MM.1S (cell line): ENCODE measurements at places on chromosomes 4 and X.

GRCh38 chrX:15299941-15300851 lies 15.2 kb downstream of the ASB11 start:
- H3K36me3 ChIP-seq = no peaks in the 10 kb centered on the region
- no peaks in the 10 kb centered on the region for H3K27me3 ChIP-seq
- no peak overlapping the region for H3K27ac ChIP-seq

- no peaks in the 10 kb centered on the region for H3K36me3 ChIP-seq
- no peaks in the 10 kb centered on the region for H3K27me3 ChIP-seq
- H3K27ac ChIP-seq = no peak overlapping the region
These were observed 202.8 kb upstream of the DIAPH2 start for GRCh38 chrX:96481831-96482230.

DNA sequence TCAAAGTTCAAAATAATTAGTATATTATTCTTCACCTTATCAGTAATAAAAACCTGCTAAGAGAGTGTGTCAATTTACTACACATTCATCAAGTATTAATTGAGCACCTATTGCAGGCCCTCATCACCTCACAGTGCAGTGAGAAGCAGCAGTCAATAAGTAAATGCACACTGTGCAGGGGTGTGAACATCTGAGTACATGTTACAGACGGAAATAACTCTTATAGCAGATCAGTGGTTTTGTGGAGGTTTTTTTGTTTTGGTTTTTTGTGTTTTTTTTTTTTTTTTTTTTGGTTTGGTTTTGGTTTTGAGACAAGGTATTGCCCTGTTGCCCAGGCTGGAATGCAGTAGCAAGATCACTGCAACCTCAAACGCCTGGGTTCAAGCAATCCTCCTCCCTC lies 20.3 kb downstream of the KLF3 start:
- no peaks in the 10 kb centered on the region for H3K27me3 ChIP-seq
- peaks cover 10% of the 10 kb centered on the region for H3K36me3 ChIP-seq
- peak; percentile 39 for DNase-seq
- H3K4me1 ChIP-seq = 0 out of 2 replicates have a peak, but pooled peaks cover 4% of the 10 kb centered on the region
- H3K4me3 ChIP-seq = no peak overlapping the region

- DNase-seq = no peak
- H3K27me3 ChIP-seq = no peaks in the 10 kb centered on the region
- no peaks in the 10 kb centered on the region for H3K36me3 ChIP-seq
- H3K4me1 ChIP-seq = no peaks in the 10 kb centered on the region
These were observed 26.7 kb downstream of the GEMIN8 start for GRCh38 chrX:14003028-14003427.

GRCh38 chrX:6557690-6558089 lies 22.8 kb upstream of the VCX3A start:
- no peaks in the 10 kb centered on the region for H3K27me3 ChIP-seq
- no peak overlapping the region for H3K27ac ChIP-seq
- no peak overlapping the region for H3K4me3 ChIP-seq
- no peaks in the 10 kb centered on the region for H3K36me3 ChIP-seq
- DNase-seq = no peak

DNA sequence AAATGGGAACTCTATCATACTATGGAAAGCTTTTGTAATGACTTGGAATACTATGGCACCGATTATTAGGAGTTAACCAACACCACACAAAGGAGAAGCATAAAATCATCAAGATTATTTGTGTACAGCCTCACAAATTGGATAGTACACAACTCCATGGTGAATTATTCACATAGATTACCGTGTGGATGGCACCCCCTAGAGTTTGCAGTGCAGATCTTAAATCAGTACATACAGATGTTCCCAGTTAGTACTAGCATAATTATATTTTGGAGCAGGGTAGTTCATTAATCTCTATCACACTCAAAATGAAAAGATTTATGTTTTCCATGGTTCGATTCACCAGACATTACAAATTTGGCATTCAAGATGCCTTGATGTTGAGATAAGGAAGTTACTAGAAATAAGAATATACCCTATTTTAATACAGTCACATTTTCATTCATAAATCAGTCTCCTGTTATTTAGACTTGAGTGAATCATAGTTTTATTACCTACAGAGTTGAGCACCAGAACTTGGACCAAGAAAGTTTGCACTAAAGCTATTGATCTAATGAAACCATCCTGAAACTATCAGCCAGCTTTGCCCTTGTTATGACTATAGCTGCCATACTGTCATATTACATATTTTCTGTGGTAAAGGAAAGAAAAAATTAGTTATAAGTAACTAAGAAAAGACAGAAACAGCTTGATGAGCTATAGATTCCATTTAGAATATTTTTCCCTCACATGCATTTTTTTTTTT lies 531.8 kb downstream of the GLUD2 start:
- no peak overlapping the region for H3K4me3 ChIP-seq
- no peaks in the 10 kb centered on the region for H3K4me1 ChIP-seq
- peak; percentile 77 for DNase-seq
- H3K27me3 ChIP-seq = no peaks in the 10 kb centered on the region
- no peak overlapping the region for H3K27ac ChIP-seq
- no peaks in the 10 kb centered on the region for H3K36me3 ChIP-seq

DNA sequence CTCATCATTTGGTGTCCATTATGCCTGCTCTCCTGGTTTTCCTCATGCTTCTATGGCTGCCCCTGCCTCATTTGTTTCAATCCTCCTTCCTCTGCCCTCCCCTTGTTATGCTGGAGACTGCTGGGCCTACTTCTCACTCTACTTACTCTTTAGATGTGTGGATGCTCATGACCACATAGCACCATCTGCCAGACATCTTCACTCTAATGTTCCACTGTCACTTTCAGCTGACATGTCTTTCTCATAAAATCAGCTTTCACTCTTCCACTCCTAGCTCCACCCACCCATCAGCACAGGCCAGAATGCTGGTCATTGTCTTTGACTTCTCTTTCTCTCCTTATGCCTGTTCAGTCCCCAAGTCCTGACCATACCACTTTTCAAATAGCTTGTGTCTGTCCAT lies 86.8 kb downstream of the REPS2 start:
- peaks cover 4% of the 10 kb centered on the region for H3K4me1 ChIP-seq
- no peaks in the 10 kb centered on the region for H3K36me3 ChIP-seq
- H3K4me3 ChIP-seq = no peak overlapping the region
- no peaks in the 10 kb centered on the region for H3K27me3 ChIP-seq

DNA sequence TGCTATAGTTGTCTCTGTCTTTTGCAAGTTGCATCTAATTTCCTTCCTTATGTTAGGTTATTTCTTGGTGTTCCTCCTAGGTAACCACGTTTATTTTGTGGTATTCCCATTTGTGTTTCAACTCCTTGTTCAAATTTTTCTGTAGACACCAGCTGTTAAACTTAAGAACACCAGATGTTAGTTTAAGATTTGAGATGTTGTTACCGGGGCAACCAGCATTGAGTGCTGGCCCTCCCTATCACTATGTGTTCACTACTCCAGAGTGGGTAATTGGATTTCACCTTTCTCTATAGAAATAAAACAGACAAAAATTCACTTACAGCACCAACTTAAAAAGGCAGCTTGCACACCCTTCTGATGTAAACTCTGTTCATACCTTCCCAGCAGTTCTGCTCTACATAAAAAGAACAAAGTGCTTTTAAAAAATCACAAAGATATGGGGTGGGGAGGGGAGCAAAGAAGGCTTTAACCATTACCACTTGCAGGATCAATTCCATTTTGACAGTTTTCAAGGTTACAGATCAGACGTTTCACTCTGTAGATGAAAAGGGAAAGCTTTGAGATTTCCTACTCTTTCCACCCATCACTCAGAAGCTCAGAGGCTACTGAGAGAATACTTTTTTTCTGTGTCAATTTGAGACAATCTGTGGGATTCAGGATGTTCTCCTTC lies 82.9 kb downstream of the DKK2 start:
- DNase-seq = no peak
- H3K36me3 ChIP-seq = no peaks in the 10 kb centered on the region
- H3K27me3 ChIP-seq = no peaks in the 10 kb centered on the region
- no peaks in the 10 kb centered on the region for H3K4me1 ChIP-seq

- H3K4me3 ChIP-seq = no peak overlapping the region
- H3K27me3 ChIP-seq = no peaks in the 10 kb centered on the region
These were observed 166.3 kb downstream of the GALNTL6 start for GRCh38 chr4:171979461-171979860.

DNA sequence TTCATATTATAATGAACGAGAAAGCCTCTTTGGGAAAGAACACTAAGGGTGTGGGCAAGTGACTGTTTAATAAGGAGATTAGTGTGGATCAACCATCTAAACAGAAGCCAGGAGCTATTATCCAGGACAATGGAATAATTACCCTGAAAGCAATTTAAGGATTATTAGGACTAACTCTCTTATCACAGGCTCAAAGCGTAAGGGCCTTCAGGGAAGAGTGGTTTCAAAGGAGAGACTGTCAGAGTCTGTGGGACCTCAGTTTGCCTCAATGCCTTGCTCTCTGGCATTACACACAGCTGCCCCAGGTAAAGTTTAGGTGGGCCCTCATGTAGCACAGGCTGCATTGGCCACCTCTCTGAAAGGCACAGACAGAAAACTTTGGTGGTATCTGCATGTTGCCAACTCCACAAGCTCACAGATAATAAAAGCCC lies 717.2 kb upstream of the ADGRL3 start:
- H3K36me3 ChIP-seq = no peaks in the 10 kb centered on the region
- H3K4me1 ChIP-seq = no peaks in the 10 kb centered on the region
- no peak overlapping the region for H3K4me3 ChIP-seq
- DNase-seq = no peak
- H3K27ac ChIP-seq = no peak overlapping the region

DNA sequence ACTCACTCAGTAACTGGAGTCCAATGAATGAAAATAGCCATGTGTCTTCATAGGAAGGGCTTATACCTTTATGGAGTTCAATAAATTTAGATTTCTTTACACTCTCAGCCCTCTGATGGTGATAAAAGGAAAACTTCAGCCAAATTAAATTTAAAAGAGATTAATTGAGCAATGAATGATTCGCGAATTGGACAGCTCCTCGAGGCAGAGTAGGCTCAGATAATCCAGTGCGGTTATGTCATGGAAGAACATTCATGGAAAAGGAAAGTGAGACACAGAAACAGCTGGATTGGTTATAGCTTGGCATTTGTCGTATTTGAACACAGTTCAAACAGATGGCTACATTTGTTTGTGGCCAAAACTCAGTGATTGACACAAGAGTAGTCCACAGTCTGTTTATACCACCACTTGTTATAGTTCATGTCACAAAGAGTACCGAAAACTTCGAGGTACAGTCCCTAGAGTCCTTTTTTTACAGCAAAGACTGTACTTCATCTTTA lies 54.6 kb upstream of the TACR3 start:
- H3K27me3 ChIP-seq = no peaks in the 10 kb centered on the region
- no peak for DNase-seq
- no peaks in the 10 kb centered on the region for H3K4me1 ChIP-seq
- H3K27ac ChIP-seq = no peak overlapping the region
- no peaks in the 10 kb centered on the region for H3K36me3 ChIP-seq
- no peak overlapping the region for H3K4me3 ChIP-seq

GRCh38 chrX:12065251-12065650 lies 73.0 kb upstream of the FRMPD4 start:
- H3K4me1 ChIP-seq = no peaks in the 10 kb centered on the region
- H3K27ac ChIP-seq = no peak overlapping the region
- H3K4me3 ChIP-seq = no peak overlapping the region
- H3K27me3 ChIP-seq = no peaks in the 10 kb centered on the region

DNA sequence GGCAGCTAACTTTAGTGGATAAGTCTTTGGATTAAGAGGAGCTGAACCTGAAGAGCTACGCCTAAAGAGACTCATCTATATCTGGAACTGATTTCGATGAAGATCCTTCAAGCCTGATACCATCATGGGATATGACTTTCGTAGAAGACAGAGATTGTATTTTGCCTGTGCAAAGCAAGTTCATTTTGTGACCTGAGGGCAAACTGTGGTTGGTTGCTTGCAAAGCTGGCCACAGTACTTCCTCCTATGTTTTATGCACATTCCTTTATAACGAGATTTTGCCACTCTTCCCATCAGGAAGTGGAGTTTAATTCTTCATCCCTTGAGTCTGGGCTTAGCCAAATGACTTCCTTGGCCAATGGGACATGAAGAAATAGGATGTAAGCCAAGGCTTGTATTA lies 519.3 kb upstream of the NR3C2 start:
- DNase-seq = no peak
- H3K27me3 ChIP-seq = no peaks in the 10 kb centered on the region
- no peak overlapping the region for H3K27ac ChIP-seq
- H3K4me1 ChIP-seq = no peaks in the 10 kb centered on the region

- H3K27ac ChIP-seq = no peak overlapping the region
- peaks cover 21% of the 10 kb centered on the region for H3K4me1 ChIP-seq
- no peak for DNase-seq
- no peak overlapping the region for H3K4me3 ChIP-seq
- no peaks in the 10 kb centered on the region for H3K36me3 ChIP-seq
These were observed 89.5 kb downstream of the UGT8 start for GRCh38 chr4:114688059-114688458.

GRCh38 chr4:109989044-109989443 lies 76.4 kb downstream of the EGF start:
- H3K4me3 ChIP-seq = no peak overlapping the region
- H3K36me3 ChIP-seq = no peaks in the 10 kb centered on the region
- peaks cover 42% of the 10 kb centered on the region for H3K27me3 ChIP-seq
- H3K4me1 ChIP-seq = peaks cover 22% of the 10 kb centered on the region

DNA sequence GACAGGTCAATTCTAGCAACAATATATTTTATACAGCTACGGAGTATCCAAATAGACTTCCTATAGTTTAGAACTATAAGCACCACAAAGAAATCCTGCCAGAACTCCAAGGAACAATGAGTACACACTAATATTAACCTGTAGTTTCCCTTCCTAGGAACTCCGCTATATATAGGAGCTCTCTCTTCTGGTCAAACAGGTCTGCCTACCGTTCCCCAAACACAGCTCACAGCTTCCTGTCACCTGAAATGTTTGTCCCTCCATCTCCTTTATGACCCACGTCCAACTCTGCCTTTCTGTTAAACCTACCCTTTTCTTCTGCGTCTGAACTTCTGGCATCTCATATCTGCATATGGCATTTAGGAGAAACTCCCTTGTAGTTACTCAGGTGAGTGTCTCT lies 10.5 kb upstream of the GJB1 start:
- DNase-seq = no peak
- H3K27me3 ChIP-seq = no peaks in the 10 kb centered on the region
- H3K4me3 ChIP-seq = no peak overlapping the region
- H3K36me3 ChIP-seq = no peaks in the 10 kb centered on the region
- no peaks in the 10 kb centered on the region for H3K4me1 ChIP-seq
- H3K27ac ChIP-seq = no peak overlapping the region
